Tongue (tissue), 3 donors: ENCODE measurements at places on chromosomes 6 and 20. TPM values are rescaled to one million over a fixed set of nuclear protein-coding genes. Genes with fewer than 3 reads are reported as not detected.
A peak's percentile ranks its signal among the peaks of the same experiment; 100 is the strongest.

PROKR2 gene
- total RNA-seq: not detected

USP49 gene
- total RNA-seq: 4.1 TPM

SNAP25 gene
- total RNA-seq: 2.2 TPM

BCLAF1 gene
- total RNA-seq: 244 TPM

TBX18 gene
- total RNA-seq: 18.1 TPM

GTSF1L gene
- not detected for total RNA-seq

- peak; percentile 85 for DNase-seq
Measured at GRCh38 chr6:161439093-161439492, 165.2 kb upstream of the AGPAT4 start.

- no peak for DNase-seq
Measured at GRCh38 chr6:7237653-7238188, 75.3 kb downstream of the SSR1 start.

- DNase-seq: no peak
Measured at GRCh38 chr6:156880913-156881312, 103.7 kb downstream of the ARID1B start.

- DNase-seq: no peak
Measured at GRCh38 chr6:26502165-26502564, 2.1 kb downstream of the BTN1A1 start.

DNA sequence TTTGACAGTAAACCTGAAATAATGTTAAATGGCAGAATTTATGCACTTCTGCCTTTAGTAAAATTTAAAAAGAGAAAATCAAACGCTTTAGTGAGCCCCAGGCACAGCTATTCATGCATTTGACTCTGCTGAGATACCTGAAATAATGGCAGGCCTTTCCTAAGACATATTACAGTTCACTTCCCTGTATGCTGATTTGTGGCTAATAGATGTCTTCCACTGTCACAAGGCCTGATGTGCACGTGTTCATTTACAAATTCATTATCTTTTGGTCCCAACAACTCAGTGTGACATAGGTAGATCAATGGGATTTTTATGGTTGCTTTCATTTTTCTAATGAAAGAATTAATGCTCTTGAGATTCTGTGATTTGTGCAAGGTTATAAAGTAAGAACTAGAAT is 449.7 kb upstream of the RGS17 start:
- DNase-seq: no peak

DNA sequence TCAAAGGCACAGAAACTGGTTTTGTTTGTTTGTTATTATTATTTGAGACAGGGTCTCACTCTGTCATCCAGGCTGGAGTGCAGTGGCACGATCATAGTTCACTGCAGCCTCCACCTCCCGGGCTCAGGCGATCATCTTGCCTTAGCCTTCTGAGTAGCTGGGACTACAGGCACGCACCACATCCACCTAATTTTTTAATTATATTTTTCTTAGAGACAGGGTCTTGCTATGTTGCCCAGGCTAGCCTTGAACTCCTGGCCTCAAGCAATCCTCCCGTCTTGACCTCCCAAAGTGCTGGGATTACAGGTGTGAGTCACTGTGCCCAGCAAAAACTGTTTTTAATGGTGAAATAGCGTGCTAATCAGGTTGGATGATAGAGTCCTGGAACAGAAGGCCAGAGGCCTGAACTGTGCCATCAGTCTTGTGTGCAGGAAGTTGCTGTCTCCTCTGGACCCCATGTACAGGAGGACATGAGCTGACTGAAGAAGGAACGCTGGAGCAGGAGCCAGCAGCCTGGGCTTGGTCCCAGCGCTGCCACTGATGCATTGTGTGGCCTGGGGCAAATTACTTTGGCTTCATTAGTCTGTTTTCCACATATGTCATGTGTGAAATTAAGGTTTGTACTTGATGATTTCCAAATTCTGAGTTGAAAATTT is 4.9 kb downstream of the TM9SF4 start:
- no peak for DNase-seq

- peak; percentile 76 for DNase-seq
Measured at GRCh38 chr6:35804996-35805736, at the start of gene LHFPL5. TSS of gene LHFPL5 (plus strand) at chr6:35805352. CDS start at chr6:35805671, 319 bp downstream.

DNA sequence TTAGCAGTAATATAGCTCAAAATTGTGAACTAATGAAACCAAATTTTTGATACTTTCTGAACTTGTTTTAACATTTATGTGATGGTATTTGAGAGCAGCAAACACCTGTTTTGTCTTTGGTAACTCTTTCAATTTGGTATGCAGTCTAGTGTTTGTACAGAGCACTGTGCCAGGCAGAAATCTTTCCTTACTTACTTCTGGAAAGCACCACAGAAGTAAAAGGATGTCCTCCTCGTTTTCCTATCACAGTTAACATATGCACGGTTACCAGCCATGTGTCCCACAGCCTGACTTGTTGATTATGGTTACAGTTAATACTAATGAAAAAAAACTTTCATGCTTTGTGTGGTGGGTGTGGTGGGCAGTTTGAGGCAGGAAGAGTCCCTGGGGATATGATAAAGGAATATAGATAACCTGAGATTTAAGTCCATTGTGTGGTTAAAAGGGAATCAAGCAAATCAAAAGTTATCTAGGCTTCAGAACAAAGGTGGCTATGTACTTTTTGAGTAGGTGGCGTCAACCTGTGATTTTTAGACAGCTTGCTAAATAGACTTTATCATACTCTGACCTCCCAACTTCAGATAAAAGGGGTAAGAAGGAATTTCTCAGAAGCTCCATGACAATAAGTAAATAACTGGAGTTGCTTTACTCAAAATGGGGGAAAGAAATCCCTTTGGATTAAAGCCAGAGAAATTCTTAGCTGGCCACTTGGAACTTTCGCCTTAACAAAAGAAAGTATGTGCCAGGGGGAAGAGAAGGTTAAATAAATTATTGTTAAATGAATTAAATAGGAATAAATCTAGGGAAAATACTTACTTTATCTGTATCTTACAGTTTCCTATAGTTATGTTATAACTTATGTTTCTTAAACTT is 20.1 kb upstream of the COL10A1 start:
- no peak for DNase-seq

- no peak for DNase-seq
Measured at GRCh38 chr6:56796196-56796532, 153.5 kb upstream of the DST start.

DNA sequence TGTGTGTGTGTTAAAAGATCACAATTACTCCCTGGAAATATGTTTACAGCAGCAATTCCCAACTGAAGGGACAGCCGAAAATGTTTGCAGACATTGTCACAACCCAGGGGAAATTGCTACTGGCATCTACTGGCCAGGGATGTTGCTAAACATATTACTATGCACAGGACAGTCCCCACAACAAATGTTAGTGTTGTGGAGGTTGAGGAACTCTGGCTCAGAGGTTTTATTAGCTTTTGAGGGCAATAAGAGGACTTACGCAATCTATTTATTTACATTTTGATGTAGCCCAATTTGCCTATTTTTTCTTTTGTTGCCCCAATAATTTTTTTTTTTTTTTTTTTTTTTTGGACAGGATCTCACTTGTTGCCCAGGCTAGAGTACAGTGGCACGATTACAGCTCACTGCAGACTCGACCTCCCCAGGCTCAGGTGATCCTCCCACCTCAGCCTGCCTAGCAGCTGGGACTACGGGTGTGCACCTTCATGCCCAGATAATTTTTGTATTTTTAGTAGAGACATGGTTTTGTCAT is 154.1 kb downstream of the RPS12 start:
- DNase-seq: no peak

DNA sequence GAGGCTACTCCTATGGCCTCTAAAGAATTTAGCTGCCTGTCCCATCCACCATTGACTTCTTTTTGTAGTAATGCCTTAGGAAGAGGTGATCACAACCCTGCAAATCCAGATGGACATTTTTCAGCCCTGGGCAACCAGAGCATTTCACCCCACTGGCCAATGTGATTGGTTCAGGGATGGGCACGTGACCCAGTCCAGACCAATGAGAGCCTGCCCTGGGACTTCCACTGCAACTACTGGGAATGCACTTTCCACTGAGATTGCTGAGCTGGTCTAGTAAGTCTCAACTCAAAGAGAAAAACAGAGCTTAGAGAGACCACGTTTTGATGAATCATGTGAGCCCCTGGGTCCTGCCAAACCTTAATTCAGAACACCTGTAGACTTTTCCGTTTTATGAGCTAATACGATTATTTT is 8.9 kb upstream of the UBE2V1 start:
- peak; percentile 44 for DNase-seq

DNA sequence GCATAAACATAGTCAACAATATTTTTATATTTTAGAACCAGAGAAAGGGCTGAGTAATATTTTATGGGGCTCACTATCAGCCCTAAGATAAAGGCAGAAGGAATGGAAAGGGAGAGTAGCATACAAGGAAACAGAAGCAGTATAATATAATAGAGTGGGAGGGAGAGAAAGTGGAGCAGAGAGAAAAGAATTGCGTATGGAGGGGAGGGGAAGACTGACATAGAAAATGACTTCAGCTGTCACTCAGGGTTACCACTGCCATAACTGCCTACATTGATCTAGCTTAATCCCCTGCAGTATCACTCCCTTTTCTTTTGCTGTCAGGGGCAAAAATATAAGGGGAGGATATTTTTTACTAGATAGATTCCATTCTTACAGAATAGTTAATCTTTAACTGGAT is 1133.5 kb upstream of the MAP3K7 start:
- DNase-seq: no peak

DNA sequence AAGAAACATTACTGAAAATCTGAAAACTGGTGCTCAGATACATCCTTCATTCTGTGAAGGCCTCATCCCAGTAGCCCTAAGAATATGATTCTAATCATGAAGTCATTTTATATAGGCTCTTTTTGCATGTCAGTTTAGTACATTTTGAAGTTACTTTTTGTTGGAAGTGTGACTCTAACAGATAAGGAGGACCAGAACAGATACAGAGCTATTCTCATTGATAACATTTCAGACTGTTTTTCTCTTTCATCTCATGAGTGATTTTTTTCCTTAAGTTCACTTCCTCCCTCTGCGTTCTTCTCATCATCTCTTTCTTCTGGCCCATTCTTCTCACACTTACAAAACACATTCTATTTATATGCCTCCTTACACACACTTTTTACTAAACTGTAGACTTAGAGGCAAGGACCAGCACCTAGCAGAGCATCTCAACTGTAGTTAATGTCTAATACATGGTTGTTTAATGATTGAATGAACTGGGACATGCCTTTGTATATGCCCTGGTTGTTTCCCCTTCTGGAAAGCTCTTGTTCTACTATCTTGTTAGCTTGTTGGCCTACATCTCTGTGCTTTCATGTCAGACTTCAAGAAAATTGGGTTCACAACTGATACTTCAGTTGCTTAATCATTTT is 8.7 kb downstream of the CTNNBL1 start:
- DNase-seq: no peak

- no peak for DNase-seq
Measured at GRCh38 chr6:110544472-110544871, 68.1 kb upstream of the SLC22A16 start.

DNA sequence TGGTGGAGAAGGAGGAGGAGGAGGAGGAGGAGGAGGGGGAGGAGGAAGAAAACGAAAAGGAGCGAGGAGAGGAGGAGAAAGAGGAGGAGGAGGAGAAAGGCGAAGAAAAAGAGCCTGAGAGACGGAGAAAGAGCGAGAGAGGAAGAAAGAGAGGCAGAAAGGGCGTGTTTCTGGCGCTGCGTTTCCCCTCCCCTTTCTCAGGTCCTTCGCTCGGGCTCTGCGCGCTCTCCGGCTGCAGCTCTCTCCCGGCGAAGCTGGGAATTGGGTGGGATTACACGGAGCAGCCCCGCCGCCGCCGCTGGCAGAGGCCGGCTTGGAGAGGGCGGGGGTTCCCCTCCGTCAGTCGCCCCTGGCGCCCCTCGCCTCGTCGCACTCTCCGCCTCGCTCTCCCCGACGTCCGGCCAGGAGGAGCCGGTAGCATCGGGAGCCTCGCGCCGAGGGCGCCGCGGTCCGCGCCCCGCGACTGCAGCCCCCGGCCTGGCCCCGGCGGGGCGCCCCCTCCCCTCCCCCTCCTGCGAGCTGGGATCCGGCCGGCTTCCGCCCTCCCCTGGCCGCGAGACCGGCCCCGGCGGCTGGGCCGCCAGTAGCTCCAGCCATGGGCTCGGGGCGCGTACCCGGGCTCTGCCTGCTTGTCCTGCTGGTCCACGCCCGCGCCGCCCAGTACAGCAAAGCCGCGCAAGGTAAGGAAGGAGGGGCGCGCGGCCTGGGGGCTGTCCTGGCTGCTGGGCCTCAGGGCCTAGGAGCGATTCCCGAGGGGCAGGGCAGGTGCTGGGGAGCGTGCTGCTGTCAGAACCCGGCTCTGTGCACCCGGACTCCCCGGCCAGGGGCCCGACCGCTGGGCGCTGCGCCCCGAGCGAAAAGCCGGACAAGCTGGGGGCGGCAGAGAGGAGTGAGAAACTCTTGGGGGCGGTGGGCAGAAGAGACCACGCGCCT is at the start of gene SCUBE3:
Gene SCUBE3 (plus strand): TSS at position 133 of the 933 bp plus-strand sequence. CDS start 463 bp downstream, at position 596.
- DNase-seq: peak; percentile 74

GRCh38 chr6:11810854-11811643 is 32.4 kb upstream of the ADTRP start:
- peak; percentile 25 for DNase-seq

DNA sequence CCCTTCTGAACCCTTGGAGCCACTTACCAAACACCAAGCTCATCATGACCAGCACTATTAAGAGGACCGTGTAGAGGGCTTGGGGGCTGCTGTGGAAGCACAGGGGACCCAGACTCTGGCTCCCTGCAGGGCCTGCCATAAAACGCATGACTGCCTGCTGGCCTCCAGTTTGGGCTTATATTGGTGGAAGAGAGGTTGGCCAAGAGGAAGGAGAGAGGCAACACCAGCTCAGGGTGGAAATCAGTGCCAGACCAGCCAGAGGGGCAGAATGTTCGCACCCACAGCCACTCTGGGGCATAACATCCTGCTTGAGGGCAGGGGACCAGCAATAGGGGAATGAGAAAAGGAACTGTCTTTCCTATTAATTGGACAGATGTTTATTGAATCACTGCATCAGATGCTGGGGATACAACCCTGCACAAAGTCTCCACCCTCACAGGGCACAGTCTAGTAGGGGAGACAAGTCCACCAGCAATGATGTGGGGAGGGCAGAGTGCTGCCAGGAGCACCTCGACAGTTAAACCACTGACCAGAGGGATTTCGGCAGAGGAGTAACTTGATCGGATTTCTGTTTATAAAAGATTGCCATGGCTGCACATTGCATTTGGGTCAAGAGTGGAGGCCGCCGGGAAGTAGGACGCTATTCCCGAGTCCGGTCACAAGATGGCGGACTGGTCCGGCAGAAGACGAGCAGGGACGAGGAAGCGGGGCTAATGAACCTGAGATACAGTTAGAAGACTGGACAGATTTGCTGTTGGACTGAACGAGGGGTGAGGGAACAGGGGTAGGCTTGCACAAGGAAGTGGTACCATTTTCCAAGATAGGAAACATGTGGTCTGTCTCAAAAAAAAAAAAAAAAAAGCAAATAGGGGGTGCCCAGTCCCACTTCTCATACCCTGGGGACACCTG is at the start of gene LY6G5C:
Gene LY6G5C (minus strand): TSS at position 842 of the 909 bp plus-strand sequence. CDS start 694 bp downstream, at position 148.
- peak; percentile 91 for DNase-seq

GRCh38 chr6:148750838-148751792 is 4.3 kb downstream of the UST start:
- no peak for DNase-seq

- DNase-seq: no peak
Measured at GRCh38 chr6:128186729-128187128, 285.9 kb upstream of the THEMIS start.
